ENCODE measurements at places on chromosomes 2 and 18.

DNA sequence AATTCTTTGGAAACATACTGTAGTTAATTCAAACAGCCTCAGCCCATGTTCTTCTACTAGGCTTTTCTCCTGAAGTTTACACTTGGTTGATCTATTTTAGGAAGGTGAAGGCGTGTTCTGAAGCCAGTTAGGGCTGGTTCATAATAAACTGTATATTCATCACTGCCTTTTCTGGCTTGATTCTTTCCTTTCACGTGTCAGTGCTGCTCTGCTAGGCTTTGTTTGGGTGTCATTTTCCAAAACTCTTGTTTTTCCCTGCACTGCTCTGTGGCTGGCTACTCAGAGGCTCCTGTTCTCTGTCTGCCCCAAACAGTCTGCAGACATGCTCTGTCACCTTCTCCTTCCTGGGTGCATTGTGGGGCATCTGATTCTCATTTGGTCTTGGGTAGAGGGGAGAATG, 136.1 kb downstream of the PARD3B start:
- DNase-seq = no peak

- no peak for DNase-seq
These were observed 50.0 kb upstream of the ITGA4 start for GRCh38 chr2:181407171-181407570.

- DNase-seq = no peak
These were observed 33.4 kb upstream of the TMEM131 start for GRCh38 chr2:98028931-98029717.

DNA sequence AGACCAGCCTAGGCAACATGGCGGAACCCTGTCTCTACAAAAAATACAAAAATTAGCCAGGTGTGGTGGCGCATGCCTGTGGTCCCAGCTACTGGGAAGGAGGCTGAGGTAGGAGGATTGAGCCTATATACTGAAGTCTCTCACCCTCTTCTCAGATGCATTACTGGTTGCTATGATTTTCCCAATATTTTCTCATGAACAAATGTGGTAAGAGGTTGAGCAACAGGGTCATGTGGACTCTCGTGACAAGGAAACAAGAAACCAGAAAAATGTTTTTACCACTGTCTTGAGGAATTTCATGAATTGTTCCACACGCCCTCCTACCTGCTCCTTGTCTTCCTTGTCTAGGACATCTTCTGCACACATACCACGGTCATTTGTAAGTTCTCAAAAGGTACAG, 12.4 kb downstream of the LMAN2L start:
- DNase-seq = no peak

DNA sequence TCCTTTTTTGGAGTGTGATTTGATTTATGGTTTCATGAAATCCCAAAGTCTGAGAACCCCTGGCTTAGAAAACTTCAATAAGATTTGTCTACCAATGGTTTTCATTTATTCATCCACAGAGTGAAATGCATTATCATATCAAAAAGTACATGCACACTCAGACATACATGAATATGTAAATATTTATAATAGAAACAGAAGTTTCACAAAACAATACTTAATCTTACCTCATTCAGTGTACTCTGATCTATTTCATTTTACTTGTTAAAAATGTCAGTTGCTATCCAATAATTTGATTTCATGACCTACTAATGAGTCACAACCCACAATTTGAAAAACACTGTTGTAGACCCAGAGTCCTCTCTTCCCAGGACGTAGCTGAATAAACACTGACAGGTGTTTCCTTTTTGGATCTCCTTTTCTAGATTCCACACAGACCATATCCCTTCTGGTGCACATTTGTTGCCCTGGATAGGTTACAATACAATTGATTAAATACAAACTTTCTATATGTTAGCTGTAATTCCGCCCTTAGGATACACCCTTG, 10.4 kb upstream of the CAVIN2 start:
- DNase-seq = no peak

- DNase-seq = no peak
These were observed 1594.5 kb upstream of the PIK3C3 start for GRCh38 chr18:40360558-40360957.

DNA sequence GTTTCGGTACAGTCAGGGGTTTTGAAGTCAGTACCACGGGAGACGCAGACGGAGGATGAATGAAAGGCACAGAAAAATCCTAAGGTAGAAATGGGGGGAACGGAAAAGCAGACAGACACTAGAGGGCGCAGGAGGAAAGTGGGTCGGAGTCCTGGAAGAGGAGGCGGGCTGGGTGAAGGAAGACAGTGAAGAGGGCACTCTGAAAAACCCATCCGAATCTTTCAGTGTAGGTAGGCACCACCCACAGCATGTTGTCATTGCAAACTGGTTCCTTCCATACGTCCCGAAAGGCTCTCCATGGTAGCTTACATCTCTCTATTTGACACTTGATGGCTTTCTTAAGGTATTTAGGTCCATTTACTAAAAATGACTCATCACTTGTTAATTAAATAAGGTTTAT, 18.5 kb upstream of the ZNF236 start:
- peak; percentile 50 for DNase-seq

DNA sequence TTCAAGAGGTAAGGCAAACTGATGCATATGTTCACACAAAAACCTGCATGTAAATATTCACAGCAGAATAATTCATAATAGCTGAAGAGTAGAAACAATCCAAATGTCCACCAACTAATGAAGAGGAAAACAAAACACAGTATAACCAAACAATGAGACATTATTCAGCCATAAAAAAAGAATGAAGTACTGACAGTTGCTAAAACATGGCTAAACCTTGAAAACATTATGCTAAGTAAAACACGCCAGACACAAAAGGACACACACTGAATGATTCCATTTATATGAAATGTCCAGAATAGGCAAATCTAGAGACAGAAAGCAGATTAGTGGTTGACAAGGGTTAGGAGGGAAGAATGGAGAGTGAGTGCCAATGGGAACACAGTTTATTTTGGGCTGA, 86.9 kb downstream of the SESTD1 start:
- DNase-seq = peak; percentile 63

DNA sequence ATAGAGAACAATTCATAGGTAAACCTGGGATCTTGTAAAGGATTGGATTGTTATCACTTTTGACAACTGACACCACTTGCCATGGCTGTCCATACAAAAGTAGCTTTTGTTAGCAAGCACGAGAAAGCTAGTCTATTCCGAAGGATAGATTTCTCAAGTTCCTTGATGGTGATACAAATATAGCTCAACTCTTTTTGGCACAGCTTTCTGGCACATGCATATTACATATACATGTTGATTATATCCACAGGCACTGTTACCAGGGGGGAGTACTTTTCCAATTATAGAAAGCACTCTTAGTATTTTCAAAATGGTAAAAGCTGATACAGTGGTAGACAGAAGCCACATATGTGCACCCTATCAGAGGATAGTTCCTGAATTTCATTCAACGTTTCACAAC, 168.9 kb downstream of the UPP2 start:
- DNase-seq = no peak

- no peak for DNase-seq
These were observed 21.2 kb downstream of the TRAF3IP1 start for GRCh38 chr2:238341536-238341935.

DNA sequence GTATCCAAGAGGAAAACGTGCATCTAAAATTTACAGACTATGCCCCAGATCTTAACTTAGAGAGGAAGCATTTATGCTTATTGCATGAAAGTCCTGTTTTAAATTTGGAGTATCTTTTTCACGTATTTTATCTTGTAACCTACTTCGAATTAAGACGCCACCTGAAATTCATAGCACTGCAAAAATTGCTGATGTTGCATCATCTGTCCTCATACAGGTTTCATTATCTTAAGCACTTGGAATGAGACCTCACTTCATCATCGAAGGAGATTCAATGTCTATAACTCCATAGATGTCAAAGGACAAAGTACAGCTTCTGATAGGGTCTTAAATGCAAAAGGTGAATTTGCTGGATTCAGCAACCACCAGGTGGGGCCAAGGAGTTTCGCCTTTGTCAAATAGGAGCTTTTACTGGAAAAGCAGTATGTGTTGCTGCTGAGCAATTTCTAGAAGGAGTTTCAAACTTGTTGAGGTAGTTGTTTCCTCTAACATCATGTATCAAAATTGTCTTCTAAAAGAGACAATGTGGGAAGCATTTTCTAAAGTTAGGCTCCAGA, 106.4 kb upstream of the CCDC85A start:
- DNase-seq = no peak

DNA sequence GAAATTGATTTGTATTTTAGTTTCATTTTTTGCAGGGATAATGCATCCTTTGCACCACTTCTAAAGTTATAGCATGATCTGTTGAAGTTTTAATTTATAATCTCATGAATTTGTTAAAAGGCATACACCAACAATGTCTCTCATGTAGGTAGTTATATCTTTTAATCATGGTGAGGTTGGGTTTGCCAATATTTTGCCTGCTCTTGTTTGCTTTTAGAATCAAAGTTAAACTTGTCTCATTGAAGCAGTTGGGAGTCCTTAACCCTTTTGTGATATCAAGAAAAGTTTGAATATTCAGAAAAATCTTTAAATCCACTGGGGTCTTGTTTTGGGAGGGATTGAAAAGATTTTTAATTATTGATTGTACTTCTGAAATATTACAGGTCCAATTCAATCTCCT, 31.7 kb downstream of the APLF start:
- DNase-seq = no peak

GRCh38 chr2:237210297-237210696, 124.6 kb downstream of the COPS8 start:
- no peak for DNase-seq

GRCh38 chr2:64675860-64676259, 22.1 kb upstream of the SERTAD2 start:
- no peak for DNase-seq

- no peak for DNase-seq
These were observed 164.1 kb downstream of the GALNT14 start for GRCh38 chr2:30974092-30974491.
